ENCODE measurements at places on chromosomes 3 and 15. TPM values are rescaled to one million over a fixed set of nuclear protein-coding genes. Genes with fewer than 3 reads are reported as not detected.

The TMEM207 gene
- total RNA-seq = not detected

DNA sequence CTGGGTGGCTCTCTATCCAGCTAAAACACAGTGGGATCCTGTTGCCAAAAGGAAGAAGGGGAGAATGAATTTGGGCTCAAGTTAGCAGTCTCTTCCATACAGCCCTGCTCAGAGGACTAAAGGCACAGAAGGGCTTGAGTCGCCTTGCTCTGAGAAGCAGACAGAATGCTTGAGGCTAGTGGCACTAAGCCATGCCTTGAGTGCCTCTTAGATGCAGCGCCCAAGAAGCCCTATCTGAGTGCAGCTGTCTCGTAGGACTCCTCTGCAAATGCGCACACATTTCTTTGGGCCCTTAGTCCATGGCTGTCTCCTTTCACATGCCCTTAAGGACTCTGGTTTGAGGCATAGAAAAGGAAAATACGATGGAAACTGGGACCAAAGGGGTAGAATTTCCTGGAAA is 211.3 kb upstream of the CHRM5 start:
- no peak for DNase-seq

DNA sequence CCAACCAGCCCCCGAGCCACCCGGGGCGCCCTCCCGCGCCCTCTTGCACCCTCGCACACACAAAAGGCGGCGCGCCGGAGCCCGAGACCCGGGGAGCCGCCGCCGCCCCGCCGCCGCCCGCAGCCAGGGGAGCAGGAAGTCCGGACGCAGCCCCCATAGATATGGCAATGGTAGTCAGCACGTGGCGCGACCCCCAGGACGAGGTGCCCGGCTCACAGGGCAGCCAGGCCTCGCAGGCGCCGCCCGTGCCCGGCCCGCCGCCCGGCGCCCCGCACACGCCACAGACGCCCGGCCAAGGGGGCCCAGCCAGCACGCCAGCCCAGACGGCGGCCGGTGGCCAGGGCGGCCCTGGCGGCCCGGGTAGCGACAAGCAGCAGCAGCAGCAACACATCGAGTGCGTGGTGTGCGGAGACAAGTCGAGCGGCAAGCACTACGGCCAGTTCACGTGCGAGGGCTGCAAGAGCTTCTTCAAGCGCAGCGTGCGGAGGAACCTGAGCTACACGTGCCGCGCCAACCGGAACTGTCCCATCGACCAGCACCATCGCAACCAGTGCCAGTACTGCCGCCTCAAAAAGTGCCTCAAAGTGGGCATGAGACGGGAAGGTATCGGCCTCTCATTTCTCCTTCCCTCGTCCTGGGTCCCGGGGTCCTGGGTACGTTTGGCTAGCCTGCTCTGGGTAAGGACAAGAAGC is 1.6 kb downstream of the NR2F2 start:
- DNase-seq = no peak

DNA sequence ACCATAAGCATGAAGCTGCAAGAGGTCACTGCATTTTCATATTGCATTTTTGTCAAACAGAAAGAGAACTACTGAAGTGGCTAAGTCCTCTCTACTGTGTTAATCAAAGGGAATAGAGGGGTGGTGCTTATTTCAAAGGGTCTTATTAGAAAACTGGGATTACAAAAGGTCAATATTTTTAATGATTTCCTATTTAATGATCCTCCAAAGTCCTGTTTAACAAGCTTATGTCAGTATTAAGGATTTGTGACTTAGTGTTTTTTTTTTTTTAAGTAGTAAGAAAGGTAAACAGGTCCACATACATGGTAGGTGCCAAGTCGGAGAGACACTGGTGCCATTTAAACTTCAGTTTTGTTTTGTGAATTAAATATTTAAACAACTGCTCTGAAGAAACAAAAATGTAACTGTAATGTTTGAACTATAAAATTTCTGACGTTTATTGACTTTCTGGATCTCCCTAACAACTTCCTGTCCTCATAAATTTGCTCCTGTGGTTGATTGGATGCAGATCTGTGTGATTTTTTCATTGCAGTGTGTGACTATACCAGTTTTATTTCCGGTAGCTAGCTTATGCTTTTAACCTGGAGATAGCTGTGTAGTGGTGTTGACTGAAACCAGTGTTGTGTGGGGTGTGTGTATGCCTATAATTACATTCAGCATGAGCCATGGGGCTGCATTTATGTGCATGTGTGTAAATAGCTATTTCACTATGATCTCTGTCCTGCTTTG is 8.6 kb upstream of the CACNA1D start:
- DNase-seq = no peak

The CNTN6 gene
- not detected for total RNA-seq

DNA sequence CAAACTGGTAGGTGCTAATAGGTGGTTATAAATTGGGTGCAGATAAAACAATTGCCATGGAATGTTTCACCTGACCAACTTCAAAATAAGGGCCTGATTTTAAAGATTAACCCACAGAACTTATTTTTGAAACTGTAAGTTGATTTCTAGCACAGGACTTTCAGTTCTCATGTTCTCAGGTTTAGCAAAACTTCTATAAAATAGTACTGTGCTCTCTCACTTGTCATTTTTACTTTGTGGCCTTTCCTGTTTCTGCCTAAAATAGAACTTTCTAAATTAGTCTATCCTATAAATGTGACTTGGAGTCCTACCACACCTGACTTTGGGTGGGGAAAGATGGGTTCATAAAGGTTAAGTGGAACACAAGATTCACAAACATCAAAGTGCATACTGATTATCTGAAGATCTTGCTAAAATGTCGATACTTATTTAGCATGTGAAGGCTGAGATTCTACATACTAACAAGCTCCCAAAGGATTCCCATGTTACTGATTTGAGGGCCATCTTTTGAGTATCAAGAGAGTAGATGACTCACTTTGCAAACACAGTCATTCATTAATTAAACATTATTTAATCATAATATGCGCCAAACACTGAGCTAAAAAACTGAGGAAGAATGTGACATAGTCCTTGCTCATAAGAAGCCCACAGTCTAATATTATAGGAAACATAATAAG is 38.6 kb downstream of the BTLA start:
- no peak for DNase-seq

Measured in activated CD4-positive, alpha-beta T cell treated with anti-CD3 and anti-CD28 coated beads, Interleukin-2, amount 10 ng/mL, durations not matched to agents 7 days and 5 days (primary cell).